ENCODE measurements at places on chromosomes 5 and 9. TPM values are rescaled to one million over a fixed set of nuclear protein-coding genes. Genes with fewer than 3 reads are reported as not detected.

INSL6 gene
- total RNA-seq: not detected

FYB1 gene
- total RNA-seq: 1.6 TPM

- DNase-seq: no peak
Observed at GRCh38 chr9:105822814-105823213, 128.5 kb downstream of the TMEM38B start.

DNA sequence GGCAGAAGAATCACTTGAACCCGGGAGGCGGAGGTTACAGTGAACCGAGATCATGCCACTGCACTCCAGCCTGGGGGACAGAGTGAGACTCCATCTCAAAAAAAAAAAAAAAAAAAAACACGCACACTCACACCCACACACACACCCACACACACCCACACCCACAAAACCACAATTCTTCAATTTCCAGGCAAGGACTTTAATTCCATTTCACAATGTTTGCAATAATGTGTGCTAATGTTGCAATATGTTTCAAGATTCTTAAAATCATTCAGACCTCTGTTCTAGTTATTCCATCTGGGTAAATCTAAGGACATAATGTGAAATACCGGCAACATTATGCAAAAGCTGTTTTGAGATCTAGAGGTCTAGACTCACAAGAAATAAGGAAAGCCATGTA is 28.3 kb downstream of the CCDC69 start:
- no peak for DNase-seq

DNA sequence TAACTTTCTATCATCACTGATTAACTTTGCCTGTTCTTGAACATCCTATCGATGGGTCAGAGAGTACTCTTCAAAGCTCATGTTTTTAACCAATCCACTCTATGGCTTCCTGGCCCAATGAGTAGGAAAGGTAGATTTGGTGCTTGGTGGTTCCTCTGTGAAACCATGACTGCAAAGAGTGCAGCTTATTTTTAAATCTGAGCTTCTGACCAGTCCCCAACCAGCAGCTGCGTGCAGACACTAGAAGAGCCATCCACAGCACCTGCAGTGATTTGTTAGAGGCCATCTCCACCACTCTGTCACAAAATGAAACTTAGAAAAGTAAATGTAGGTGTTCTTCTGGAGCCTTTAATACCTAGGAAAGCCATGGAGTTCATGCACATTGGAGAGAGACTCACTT is 107.3 kb upstream of the WWC1 start:
- DNase-seq: no peak

- DNase-seq: no peak
Observed at GRCh38 chr9:2560180-2560579, 61.4 kb upstream of the VLDLR start.

DNA sequence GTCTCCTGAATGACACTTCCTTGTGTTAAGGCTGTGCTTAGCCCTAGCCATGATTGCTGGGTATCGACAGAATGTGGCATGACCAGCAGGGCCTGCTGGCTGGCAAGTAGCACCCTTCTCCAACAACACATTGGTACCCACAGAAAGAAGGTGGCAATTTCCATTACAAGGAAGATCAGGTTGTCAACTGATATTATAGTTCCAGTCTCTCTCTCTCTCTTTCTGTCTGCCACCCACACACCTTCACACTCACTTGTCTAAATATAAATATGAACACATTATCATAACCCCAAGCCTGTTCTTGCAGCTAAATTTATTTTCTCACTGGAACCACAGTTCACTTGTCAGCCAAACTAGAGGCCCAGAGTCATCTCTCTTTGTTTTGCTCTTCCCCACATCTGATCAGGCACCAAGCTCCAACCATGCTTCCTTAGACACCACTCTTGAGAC is 408.1 kb upstream of the PIK3R1 start:
- DNase-seq: no peak
